ENCODE measurements at places on chromosomes 13 and 19. TPM values are rescaled to one million over a fixed set of nuclear protein-coding genes. Genes with fewer than 3 reads are reported as not detected.
A peak's percentile ranks its signal among the peaks of the same experiment; 100 is the strongest.

Gene KCTD12
- total RNA-seq = 86.8 TPM

GRCh38 chr13:91347996-91348905 lies 764 bp downstream of the MIR17HG start:
- peak; percentile 51 for DNase-seq

DNA sequence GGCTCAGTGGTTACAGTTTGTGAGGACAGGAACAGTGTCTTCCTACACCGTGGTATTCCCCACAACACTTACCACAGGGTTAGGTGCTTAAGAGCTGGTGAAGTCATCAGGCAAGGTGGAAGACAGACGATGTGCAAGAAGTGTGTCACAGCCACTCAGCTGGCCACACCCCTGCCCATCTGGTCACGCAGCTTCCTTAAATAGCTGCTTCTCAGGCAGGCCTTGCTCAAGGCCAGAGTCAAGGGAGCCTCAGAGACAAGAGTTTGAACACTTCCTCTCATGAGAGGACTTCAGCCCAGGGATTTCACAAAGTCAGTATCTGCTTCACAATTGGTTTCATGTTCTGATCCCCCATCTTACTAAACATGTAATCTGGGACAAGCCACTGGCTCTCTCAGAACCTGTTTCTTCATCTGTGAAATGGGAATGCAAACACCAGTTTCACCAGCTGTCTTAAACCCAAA lies 80.3 kb upstream of the FRY start:
- peak; percentile 51 for DNase-seq

DNA sequence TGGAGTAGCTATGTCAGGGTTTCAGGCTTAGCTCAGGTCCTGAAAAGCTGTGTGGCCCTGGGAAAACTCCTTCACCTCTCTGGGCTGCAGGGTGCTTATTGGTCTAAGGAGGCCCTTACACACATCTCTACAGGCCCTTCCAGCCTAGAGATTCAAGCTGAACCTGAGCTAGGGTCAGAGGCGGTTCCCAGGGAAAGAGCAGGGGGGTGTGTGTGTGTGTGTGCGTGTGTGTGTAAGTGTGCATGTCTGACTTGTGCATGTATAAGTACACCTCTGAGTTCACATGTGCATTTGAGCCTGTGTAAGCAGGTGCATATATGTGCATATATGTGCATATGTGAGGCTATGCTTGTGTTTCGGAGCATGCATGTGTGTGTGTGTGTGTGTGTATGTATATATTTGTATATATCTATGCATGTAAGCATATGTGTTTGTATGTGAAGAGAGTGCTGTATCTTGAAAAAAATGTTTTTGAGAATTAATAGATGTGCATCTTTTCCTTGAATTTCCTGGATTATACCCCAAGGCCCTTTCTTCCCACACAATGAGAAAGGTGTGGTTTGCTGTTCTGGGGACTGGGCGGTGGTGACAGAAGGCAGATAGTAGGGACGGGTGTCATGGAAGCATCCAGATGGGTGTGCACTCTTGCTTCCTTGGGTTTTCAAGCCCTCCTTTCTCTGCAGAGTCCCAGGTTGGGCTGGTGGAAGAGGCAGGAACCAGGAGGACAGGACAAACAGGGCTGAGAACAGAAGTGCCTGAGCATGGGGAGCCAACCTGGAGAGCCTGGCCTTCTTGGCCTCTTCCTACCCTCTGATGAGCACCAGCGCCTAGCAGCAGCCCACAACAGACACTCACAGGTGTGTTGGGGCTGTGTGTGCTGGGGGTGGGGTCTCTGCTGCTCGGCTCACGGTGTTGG lies 150.3 kb upstream of the TSHZ3 start:
- DNase-seq = no peak

- no peak for DNase-seq
Observed at GRCh38 chr13:44752164-44752563, 176.0 kb upstream of the TSC22D1 start.

DNA sequence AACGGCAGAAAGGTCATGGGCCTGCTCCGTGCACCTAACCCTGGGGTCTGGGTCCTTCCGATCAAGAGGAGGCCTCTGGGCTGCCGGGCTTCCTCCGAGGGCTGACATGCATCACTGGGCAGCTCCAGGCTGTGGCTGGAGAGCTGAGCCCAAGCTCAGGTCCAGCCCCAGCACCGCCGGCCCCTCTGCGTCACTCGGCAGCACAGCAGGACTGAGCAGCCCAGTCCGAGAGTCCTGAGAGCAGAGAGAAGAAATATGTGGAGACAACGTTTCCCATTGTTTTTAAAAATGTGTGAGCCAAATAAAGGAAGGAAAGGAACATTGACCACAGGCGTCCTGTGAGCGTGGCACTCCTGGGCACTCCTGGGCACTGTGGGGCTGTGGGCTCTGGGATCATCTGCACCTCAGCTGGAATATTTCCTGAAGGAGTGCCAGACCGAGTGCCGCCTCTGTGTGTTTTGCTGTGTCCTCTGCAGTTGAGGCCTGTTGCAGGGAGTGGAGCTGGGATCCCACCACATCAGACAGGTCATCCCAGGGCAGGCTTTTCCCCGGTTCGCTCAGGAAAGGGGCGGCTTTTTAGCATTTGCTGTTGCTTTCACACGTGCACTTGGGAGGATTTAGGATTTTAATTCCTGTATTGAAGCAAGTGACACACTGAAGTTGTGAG lies 37.8 kb upstream of the TFDP1 start:
- DNase-seq = peak; percentile 46

DNA sequence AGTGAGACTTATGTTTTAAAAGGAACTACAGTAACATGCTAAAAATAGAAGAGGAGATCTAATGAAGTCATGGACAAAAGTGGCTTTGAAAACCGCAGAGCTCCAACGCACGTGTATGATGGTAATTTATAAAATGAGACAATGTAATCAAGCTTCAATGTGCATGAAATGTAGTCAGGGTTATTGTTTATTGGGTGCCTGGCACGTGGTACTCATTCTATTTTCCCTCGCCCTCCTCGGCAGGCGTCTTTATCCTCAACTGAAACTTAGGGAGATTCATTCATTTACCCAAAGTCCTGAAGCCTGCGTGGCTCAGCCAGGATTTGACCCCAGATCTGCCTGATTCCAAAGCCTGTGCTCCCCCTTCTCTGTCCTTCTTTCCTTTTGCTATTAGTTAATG lies 79.8 kb downstream of the CHST8 start:
- DNase-seq = no peak

All from testis (tissue), 5 donors.